ENCODE measurements at places on chromosomes 11 and 22.

DNA sequence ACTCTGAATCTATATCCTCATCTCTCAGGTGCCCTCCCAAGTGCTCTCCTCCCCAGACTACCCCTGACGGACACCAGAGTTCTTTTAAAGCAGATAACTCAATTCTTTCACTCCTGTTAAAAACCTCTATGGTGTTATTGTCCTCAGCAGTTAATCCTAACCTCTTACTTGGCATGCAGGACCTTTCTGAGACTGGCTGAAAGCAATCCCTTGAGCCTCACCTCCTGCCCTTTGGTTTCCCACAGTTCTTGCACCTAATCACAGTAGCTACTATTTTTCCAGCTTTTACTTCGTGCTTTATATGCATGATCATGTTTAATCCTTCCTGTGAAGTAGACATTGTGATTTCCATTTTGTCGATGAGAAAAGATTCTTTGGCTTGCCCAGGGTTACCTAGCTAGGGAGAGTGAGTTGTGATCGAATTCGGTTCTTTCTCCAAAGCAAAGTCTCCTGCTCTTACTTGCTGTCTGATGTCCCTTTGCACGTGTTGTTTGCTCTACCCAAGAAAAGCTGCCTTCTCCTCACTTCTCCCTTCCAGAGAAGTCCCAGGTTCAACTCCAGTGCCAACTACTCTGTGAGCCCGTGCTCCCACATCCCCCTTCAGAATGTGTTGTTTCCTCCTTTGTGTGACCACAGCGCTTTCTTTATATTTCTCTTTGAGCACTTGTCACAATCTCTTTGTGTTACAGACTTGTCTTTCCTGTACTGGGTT lies 2.1 kb downstream of the UBE2L3 start:
- no peak for DNase-seq

GRCh38 chr11:120068114-120068573 lies 69.8 kb downstream of the TRIM29 start:
- no peak for DNase-seq

DNA sequence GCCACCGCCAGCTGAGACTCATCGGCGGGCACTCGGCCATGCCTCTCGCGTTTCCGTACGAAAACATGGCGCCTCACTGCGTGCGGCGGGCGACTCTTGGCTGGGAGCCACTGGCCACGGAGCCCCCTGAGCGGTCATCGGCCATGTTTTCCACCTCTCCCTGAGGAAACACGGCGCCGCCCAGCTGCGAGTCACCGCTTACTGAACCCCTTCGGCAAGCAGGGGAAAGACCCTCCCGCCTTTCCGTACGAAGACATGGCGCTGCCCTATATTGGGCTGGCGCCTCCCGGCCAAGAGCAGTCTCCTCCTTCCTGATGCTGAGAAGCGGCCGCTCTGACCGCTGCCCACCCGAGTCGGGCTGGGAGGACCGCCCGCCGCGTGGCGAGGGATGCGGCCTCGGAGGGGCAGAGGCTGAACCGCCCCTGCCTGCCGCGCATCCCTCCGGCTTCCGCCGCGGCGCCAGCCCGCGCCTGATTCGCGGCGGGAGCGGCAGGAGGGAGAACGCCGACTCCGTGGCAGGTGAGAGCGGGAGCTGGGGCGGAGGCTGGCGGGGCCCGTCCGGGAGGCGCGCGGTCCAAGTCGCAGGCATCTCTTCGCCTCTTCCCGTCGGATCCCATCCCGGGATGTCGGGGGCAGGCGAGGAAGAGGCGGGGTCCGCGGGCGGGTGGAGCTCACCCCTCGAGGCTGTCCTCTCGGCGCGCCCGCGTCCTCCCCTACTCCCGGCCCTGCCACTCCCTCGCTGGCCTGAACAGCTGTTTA lies at the start of gene TCP11L1:
Gene TCP11L1, plus strand, starts transcription at position 299 of the 759 bp plus-strand sequence. CDS start 4,202 bp downstream, outside the sequence.
- DNase-seq, result peak; percentile 87

GRCh38 chr11:124977006-124977405 lies 23.0 kb downstream of the CCDC15 start:
- no peak for DNase-seq

GRCh38 chr22:38066381-38067027 lies 9.3 kb downstream of the PICK1 start:
- DNase-seq, result no peak

DNA sequence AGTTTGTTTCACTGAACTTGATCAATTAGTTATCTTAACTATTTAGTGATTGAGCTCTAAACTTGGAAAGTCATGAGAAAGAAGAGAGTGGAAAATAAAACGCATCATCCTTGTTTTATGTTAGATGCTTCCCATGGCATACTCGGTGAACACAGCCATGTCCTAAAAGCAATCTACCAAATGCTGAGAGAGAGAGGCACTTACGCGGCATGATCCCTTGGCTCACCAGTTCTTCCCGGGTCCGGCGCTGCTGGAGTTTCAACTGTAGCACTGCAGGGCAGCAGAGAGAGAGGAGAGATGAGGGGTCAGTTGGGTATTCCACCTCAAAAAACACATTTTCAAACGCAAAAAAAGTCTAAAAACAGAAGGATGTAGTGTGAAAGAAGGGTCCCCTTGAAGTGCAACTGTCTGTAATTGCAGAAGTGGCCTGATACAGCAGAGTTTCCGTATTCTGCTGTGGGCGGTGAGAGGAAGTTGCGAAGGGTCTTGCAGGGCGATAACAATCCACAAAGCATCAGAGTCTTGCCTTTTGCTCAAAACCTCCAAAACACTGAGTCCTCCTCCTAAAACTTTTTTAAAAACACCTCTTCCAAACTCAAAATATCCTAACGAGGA lies 92.7 kb downstream of the SGSM3 start:
- peak; percentile 62 for DNase-seq

- DNase-seq, result no peak
Measured at GRCh38 chr11:86932924-86933875, 22.0 kb downstream of the FZD4 start.

- no peak for DNase-seq
Measured at GRCh38 chr11:34205326-34206035, 100.1 kb downstream of the NAT10 start.

DNA sequence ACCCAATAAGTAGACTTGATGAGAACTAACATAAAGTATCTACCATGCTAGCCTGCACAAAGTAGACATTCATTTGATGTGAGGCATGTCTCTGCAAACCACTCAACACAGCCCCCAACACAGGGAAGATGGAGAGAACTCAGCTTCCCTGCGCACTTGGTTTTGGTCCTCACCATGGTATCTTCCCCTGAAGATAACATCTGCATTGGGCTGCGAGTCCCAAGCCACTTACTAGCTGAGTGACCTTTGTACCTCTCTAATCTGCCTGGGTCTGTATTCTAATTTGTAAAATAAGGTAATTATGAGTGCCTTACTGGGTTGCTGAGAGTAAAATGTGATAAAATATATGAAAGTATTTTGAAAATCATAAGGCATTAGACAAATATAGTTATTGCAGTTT lies 30.7 kb downstream of the PPFIA1 start:
- no peak for DNase-seq

DNA sequence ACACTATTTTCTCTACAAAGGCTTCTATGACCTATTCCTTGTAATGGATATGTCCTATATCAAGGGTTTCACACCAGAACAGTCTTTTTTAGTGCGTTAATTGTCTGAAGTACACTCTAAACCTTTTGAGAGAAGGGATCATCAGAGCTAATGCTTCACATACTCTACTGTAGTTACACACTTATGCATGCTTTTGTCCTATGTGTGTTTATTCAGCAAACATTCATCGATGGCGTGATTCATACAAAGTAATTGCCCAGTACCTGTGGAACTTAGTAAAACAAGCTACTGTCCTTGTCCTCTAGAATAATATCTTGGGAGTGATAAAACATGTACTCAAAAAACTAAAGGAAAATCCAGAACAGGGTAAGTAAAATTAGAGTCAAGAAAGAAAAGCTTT lies 139.2 kb downstream of the GUCY1A2 start:
- no peak for DNase-seq

DNA sequence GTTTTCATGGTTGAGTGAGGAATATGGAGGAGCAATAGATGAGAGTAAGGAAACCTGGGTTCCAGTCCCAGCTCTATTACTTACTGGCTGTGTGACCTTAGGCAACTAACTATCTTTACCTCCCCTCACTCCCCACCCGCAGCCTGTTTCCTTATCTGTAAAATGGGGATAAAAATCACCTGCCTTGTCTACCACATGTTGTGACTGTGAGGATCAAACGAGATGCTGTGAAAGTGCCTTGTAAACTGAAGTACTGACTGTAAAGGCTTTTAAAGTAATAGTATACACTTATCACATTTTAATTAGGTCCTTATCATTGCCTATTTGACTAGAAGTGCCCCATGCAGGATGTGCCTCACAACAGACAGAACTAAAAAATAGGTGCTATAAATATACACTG lies 18.9 kb upstream of the PPP2R1B start:
- DNase-seq, result no peak

- DNase-seq, result no peak
Measured at GRCh38 chr11:111106641-111107040, 138.9 kb upstream of the POU2AF2 start.

GRCh38 chr11:46143049-46143806 lies 22.0 kb upstream of the PHF21A start:
- no peak for DNase-seq

GRCh38 chr11:11167806-11168205 lies 185.2 kb downstream of the CSNK2A3 start:
- DNase-seq, result no peak

All from stimulated activated CD8-positive, alpha-beta memory T cell treated with anti-CD3 and anti-CD28 coated beads, Interleukin-4, amount 100 ng/mL, for 48 hours (primary cell).